Liver (tissue), 10 donors: ENCODE measurements at places on chromosomes 2 and 18. TPM values are rescaled to one million over a fixed set of nuclear protein-coding genes. Genes with fewer than 3 reads are reported as not detected.
A peak's percentile ranks its signal among the peaks of the same experiment; 100 is the strongest.

The GCC2 gene
- polyA plus RNA-seq, result 26.1 TPM

DNA sequence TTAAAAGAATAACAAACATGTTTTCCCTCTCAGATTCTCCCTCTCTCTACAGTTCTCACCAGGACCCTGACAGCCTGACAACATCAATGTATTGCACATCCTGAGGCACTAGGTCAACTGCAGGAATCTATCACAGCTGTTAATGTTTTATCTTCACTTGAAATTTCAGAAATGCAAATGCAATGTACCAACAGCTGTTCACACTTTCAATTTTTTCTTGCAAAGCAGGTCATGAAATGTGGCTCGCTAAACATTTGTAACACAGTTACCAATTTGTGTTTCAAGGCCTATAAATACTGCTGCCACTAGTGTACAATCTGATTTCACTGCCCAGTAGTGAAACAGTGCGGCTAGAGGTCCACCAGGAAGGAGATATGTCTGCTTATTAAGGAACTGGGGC lies 147.8 kb downstream of the EXOC6B start:
- DNase-seq, result no peak

DNA sequence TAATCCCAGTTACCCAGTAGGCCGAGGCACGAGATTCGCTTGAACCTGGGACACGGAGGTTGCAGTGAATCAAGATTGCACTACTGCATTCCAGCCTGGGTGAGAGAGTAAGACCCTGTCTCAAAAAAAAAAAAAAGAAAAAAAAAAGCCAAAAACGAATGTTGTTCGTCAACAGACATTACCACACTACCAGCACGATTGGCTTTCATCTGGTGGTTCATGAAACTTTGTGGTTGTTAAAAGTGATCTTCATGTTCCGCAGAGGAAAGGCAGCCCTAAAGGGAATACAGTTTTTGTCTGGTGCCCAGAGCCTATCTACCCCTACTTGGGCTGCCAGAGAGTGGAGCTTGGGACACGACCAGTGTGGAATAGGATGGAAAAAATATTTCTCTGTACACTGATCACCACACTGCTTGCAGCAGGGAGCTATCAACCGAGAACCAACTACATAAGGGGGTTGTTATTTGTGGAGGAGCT lies 13.6 kb upstream of the CXCR4 start:
- no peak for DNase-seq

DNA sequence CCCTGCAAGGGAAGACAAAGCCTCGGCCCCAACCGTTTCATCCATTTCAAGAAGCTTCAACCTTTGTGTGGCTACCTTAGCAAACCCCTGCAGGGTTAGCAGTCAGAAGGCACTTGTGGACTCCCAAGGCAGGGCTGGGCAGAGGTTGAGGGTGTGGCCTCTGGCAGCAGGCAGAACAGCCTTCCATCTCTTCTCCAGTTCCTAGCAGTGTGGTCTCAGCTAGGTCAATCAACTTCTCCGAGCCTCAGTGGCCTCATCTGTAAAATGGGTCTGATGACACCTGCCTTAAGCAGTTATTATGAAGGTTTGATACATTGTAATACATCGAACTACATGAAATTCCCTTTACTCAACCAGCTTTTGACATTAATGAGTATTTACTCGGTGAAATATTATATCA lies 6.8 kb upstream of the PRSS56 start:
- DNase-seq, result no peak

DNA sequence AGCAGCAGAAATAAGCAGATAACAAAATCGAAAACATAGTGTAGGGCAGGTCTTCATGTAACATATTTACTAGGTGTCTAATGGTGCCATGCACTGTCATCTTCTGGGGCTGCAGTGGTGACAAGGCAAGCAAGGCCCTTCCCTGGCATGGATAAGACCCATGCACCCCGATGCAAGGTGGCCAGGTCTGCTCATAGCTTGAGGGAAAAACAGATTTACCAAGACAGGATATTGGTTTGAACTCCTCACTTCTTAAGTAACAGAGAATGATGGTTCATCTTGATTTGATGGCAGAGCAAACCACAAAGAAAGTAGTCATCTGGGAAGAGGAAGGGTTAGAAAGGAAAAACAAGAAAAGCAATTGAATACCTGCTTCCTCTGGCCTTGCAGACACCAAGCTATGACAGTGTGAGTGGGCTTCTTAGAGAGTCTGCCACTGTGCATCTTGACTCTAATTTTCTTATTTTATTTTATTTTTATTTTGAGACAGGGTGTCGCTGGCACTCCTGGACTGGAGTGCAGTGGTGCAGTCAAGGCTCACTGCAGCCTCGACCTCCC lies 35.8 kb upstream of the EML6 start:
- DNase-seq, result no peak

DNA sequence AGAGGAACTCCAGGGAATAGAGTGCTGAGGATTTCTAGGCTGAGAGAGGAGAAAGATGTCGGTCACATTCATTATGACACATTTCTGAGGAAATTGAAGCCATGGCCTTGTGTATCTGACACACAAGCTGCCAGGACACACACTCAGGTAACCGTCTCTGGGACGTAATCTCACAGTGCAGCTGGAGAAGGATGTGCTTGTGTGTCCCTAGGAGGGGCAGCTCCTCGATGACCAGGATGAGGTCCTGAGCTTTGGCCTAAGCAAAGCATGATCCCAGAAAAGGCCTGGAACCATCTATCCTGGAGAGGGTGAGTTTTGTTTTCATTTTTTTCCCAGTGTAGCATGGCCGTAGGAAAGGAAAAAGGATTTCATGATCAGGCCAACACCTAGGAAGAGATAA lies 102.2 kb downstream of the CAPN13 start:
- peak; percentile 3 for DNase-seq

DNA sequence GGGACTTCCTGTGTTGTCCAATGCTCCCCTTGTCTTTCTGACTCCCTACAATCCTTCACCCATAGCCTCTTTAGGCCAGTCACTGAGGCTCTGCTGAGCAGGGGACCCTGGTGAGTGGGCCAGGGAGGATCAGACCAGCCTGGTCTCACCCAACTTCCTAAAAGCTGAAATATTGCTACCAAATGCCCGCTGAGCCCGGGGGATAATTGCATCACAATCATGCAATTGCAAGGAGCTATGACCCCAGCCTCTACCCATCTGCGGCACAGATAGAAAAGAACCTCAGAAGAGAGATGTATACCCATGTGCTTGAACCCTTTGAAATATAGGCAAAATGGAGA lies 3.7 kb upstream of the SP100 start:
- DNase-seq, result no peak
